Left ventricle myocardium superior (tissue), 1 donor: ENCODE measurements at places on chromosomes 1 and 21. TPM values are rescaled to one million over a fixed set of nuclear protein-coding genes. Genes with fewer than 3 reads are reported as not detected.

Gene ERICH3
- not detected for total RNA-seq

Gene ANKRD45
- total RNA-seq = 0.17 TPM

Gene ARHGEF19
- 2.0 TPM for total RNA-seq

Gene ACTN2
- total RNA-seq = 2,394 TPM

Gene MAP1LC3C
- total RNA-seq = not detected

Gene WNT9A
- total RNA-seq = 2.5 TPM

Gene GADD45A
- 46.6 TPM for total RNA-seq

Gene LBR
- total RNA-seq = 9.5 TPM

Gene LRRC71
- 0.17 TPM for total RNA-seq

Gene IFNLR1
- total RNA-seq = 3.7 TPM

Gene SH2D1B
- total RNA-seq = 0.40 TPM

Gene JUN
- total RNA-seq = 54.6 TPM

Gene CA14
- total RNA-seq = 22.8 TPM

Gene PSMA5
- 50.8 TPM for total RNA-seq

Gene MTOR
- 30.7 TPM for total RNA-seq

Gene OR10Z1
- not detected for total RNA-seq

Gene PNRC2
- 81.9 TPM for total RNA-seq

Gene ARHGEF10L
- total RNA-seq = 54.9 TPM

Gene IL23R
- total RNA-seq = not detected

Gene PTPRC
- total RNA-seq = 6.9 TPM

Gene RAP1GAP
- 3.4 TPM for total RNA-seq

Gene AGBL4
- total RNA-seq = 0.50 TPM
